ENCODE measurements at places on chromosomes 5 and 9.

DNA sequence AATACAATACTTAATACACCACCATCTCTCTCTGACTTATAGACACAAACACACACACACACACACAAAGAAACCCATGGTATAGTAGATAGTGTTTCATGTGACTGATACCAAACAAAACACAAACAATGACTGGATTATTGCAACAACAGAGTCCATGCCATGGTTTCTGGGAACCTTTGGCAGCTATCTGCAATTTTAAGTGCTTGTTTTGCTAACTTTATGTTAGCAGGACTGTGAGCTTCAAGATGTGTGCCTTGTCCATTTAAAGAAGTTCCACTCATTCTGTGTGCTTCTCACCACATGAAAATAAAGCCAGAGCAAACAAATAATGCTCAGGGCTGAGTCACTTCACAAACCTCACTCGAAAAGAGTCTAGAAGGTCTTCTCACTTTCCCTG is 15.1 kb upstream of the LURAP1L start:
- no peak for DNase-seq

DNA sequence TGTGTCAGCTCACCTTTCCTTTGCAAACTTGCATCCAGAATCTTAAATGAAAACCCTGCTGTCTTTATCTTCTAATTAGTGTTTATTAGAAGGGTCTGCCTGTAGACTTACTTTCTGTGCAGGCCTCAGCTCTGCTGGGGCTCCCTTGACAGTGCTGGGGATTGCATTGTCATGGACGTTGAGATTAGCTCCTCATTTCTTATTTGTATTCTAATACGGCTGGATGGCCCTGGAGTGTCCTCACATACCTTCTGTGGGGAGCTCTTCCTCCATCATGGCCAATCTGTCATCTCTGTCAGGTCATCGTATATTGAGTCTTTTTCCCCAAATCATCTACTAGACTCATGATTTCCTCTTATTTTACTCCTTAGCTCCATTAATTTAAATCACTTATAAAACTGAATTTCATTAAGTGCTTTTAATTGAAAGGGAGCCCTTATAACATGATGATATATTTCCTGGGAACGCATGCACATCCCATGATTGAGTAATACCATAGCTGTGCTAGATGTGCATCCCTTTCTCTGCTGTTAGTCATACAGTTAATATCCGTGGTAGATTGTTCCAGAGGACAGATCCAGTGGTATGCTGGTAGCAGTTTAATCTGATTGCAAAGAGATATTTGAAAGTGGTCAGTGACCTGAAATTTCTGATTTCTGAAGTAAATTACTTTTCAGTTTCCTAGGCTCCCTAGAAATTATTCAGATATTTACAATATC is 61.6 kb downstream of the ICE1 start:
- no peak for DNase-seq

- no peak for DNase-seq
Measured at GRCh38 chr5:170573660-170574059, 69.8 kb downstream of the KCNIP1 start.

DNA sequence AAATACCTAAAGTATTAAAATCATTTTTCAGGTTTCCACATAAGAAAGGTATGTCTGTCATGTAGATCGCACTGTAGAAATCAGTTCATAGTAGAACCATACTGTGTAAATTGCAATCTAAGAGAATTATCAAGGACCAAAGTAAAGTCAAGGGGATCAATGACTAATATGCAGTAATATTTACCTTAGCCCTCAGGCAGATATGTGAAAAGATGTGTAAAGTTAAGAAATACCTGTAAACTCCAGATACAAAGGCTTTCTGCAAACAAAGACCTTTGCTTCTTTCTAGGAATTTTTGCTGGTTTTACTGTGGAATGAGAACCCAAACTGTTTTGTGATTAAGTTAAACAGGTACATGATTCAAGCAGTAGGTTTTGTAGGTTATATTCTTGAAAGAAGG is 11.6 kb downstream of the POLK start:
- no peak for DNase-seq

DNA sequence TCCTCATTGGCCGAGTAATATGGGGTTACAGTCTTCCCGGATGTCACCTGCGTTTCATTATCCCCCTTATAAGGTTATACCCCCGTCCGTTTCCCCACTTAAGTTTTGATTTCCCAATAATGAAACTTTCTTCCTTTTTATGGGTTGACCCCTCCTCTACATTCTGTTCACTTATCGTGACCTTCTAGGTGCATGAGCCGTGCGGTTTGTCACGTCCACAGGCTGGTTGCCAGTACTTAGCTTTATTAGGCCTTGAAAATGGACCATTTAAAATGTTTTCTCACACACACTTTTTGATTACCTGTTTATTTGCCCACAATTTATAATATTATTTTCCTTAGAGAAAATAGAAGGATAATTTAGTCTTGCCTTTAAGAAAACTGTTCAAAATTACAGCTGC is 111.5 kb downstream of the FAM174A start:
- DNase-seq, result no peak

DNA sequence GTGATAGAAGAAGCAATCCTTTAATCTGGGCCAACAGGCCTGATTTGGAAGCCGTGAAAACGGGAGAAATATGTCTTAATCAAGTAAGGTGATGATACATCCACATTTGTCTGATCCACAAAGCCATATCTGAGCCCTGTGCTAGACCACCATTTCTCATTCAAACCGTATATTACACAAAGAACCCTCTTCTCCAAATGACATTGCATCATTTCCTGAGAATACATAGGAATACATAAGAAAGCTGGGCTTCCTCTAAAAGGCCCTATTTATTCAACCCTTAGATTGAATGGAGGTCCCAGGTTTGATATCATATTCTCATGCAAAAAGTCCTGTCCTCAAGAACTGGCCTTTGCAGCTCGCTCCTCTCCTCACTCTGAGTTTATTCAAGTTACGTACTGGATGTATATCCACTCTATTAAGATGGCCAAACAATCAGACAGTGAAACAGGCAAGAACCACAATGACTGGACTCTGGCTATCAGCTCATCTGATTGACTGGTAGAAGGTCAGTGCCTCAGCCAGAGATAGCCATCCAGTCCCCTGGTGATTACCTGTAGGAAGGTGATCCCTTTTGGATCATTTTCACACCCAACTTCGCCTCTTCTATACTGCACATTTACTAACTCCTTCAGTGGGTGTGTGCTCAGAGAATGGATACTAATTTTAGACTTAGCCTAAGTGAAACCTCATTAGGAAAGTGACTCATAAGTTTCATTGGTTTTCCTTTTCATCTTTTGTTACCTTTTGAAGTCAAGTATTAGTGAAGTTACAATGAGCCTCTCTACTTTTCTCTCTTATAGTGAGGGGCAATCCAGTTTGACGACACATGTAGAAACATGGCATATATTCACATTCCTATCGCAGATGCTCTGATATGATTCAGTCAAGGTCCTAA is 167.6 kb upstream of the WWC1 start:
- no peak for DNase-seq

GRCh38 chr5:67897980-67898379 is 317.6 kb upstream of the PIK3R1 start:
- no peak for DNase-seq

DNA sequence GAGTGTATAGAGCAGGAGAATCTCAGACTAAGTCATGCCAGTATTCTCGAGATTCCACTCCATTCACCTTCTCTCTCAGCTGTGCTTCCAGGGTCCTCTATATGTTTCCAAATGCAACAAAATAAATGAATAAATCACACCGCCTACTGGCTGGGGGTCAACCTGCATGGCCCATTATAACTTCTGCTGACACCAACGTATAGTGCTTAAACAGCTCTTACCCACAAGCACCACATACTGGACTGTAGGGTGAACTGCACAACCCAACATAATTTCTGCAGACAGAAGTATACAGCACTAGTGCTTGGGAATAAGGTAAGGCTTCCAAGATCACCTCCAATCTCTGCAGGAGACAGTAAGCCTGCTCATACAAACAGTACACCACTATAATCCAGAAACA is 33.1 kb upstream of the HTR4 start:
- no peak for DNase-seq

DNA sequence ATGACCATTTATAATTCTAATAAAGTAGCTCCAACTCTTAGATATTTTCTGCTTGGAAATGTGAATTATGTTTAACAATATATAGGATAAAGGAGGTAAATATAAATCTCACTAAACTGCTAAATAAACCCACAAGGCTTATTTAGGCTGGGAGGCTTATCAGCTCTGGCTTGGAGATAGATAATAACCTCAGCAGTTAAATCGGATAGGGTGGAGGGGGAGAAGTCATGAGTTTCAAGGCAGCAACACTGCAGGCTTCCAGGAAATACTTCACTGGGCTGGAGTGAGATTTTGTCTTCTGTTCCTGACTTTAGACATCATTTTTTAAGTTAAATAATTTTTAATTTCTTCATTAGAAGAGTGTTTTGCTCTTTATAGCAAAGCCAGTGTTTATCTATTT is 80.0 kb upstream of the ITGA2 start:
- DNase-seq, result no peak

DNA sequence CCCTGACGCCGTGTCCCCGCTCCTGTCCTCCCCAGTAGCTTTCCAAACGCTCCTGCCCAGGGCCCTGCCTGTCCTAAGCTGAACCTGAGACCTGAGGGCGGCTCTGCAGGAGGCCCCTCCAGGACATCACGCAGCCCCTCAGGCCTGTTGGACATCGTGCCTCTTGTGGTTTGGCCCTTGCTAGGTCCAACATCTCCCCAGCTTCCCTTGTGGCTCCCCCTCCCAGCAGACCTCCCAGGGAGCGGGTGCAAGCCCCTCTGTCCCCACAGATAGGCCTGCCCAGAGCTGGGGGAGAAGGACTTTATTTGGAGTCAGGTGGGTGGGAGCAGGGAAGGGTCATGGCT is 4.1 kb downstream of the OBP2B start:
- DNase-seq, result no peak

- no peak for DNase-seq
Measured at GRCh38 chr9:87663556-87663955, 62.4 kb upstream of the CTSL start.

GRCh38 chr9:125436613-125437443 is 175.2 kb downstream of the GAPVD1 start:
- DNase-seq, result no peak

DNA sequence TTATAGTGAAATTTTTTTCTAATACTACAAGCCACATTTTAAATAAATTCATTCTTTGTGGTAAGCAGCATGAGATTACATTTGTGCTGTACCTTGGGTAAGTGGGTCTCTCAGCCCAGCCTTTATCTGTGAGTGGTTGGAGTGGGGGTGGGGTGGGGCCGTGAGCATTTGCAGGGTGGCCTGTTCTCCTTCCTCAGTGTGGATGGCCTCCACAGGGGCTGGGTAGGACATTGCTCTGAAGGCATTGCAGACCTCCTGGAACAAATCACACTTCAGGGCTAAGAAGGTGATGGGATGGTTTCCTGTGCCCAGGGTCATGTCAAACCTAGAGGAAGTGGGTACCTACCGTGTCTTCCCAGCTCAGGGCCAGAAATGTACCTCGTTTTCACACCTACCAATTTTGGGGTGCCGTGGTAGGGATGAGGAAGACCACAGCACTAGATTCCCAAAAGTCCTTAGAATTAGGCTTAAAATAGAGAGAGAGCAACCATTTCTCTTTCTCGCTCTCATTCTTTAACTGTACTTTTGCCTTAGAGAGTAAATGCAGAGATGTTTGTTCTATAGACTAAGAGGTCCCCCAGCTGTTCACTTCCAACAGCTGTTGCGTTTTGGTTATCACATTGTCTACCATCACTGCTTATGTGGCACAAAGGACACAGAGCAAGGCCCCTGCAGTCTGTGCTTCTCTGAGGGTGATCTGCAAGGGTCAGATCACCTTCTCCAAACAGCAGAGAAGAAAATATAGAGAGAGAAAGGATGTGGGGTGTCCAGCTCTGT is 83.4 kb upstream of the CTSL start:
- DNase-seq, result no peak

DNA sequence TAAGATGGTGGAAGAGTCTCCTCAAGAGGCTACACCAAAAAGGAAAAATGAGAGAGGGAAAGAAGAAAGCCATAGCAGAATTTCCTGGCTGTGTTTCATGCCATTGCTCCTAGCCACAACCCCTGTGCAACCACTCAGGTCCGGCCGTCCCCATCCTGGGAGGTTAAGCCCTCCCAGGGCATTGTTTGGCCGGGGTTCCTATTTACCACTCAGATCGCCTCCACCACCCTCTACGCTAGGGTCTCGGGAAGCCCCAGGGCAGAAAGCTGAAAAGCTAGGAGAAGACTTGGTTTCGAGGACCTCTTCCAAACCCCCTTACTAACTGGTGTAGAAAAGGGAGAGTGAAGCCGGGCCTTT is 715 bp downstream of the RC3H2 start:
- DNase-seq, result no peak

GRCh38 chr5:148792744-148793143 is 33.7 kb upstream of the ADRB2 start:
- DNase-seq, result no peak

DNA sequence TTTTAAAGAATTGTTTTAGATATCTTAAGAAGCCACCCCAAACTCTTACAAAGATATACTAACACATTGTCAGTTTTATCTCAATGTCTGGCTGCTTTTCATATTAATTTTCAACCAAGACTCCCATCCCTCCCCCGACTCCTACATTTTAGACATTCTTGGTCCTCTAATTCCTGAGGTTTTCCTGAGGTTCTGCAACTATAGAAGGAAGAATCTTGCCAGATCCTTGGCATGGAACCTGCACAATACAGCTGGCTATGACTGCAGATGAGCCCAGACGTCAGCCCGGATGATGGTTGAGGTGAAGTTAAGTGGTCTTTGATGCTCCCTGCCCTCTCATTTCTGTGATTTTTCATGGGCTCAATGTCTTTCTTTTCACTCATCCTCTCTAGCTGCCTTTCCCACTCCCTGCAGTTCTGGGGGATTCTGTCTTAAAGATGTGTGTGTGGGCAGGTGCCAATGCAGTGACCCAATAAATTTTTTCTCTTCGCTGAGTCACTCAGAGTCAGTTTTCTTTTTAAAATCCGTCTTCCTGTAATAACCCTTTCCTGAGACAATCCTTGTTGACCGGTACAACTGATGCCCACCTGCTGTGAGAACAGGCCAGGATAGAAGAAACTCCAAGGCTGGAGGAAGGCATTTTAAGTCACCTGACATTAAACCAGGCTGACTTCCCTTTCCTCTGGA is 237.8 kb upstream of the GAS1 start:
- DNase-seq, result no peak

DNA sequence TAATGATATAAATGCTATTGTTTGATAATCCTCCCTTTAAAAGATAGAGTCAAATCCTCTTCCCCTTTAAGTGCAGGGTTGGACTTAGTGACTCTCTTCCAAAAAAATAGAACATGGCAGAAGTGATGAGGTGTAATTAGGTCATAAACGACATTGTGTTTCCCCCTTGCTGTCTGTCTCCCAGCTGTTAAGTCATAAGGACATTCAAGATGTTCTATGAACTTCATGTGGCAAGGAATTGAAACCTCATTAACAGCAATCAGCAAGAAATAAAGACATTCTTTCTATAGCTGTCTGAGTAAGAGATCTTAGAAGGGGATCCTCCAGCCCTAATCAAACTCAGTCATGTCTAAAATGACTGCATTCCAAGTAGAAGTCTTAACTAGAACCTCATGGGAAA is 3.3 kb upstream of the SLC25A46 start:
- no peak for DNase-seq

GRCh38 chr5:140049205-140049604 is 6.1 kb upstream of the NRG2 start:
- no peak for DNase-seq
